NCI-H1105 (cell line): ENCODE measurements at places on chromosomes 3 and 15.

DNA sequence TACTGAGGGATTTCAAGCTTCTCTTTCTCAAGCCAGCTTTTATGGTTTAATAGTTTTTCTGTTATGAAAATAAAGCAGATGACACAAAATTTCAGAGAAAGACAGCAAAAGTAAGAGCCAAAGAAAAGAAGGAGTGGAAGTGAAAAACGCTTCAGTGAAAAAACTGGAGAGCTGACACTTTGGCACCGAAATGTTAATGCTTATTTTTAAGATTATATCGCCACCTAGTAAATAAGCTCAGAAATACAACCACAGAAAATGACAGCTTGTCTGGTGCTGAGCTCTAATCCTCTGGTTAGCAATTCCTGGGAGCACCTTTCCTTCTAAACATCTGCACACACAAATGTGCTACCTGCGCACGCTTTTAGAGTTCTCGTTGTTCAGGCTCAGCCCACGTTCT is 101.6 kb downstream of the ZPLD1 start:
- peak; percentile 44 for DNase-seq

DNA sequence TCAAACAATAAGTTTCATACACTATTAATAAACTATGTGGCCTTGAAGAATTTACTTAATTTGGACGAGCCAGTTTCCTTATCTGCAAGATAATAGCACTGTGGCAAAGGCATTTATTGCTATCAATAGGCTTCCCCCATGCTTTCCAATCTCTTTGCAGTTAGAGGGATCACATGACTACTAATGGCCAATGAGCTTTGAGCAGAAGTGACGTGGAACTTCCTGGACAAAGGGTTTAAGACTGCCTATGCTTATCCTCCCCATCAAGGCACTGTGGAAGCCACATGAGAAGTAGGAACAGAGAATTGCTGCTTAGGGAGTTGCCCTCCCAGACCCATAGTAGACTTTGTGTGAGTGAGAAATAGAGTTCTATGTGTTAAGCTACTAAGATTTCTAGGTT is 16.7 kb upstream of the ZMAT3 start:
- no peak for DNase-seq

DNA sequence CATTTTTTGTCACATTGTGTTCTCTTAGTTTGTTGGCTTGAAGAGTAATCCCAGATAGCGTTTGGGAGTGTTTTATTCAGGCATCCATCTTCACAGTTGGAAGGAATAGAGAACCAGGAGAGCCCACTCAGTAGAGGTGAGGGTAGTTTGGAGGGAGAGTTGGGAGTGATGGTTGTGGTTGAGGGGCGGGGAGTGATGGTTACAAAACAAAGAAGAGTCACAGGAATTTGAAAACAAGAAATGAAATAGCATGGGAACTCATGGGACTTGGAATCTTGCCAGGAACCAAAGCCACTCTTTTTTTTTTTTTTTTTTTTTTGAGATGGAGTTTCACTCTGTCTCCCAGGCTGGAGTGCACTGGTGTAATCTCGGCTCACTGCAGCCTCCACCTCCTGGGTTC is 36.3 kb downstream of the DUT start:
- no peak for DNase-seq

- no peak for DNase-seq
These were observed 59.0 kb downstream of the BDH1 start for GRCh38 chr3:197496746-197497125.

GRCh38 chr3:10524799-10525301 is 19.5 kb upstream of the ATP2B2 start:
- no peak for DNase-seq

GRCh38 chr15:79522656-79523055 is 90.5 kb downstream of the MINAR1 start:
- DNase-seq = no peak

DNA sequence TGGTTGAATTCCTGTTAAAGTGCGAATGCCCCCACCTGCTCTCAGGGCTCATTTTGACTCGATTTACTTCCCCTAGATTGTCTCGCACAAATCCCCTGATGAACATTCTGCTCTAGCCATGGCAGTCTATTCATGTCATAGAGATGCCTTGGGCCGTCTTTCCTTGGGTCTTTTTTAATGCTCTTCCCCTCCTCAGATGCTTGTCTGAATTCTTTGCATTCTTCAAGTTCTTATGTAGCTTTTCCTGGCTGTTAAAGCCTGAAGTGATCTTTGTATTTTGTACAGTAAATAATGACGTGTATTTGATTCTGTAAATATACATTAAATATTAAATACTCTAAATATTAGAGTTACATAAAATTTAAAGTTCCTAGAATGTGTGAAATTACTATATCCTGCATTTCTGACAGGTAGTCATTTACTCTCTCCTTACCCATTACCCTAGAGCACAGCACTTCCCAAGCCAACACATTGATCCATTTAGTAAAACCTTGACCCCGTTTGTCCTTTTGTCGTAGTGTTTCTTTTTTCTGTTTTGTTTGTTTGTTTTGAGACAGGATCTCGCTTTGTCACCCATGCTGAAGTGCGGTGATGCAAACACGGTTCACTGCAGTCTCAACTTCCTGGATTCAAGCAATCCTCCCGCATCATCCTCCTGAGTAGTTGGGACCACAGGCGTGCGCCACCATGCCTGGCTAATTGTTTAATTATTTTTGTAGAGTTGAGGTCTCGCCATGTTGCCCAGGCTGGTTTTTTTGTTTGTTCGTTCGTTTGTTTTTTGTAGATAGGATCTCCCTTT is 47.9 kb downstream of the YEATS2 start:
- no peak for DNase-seq

DNA sequence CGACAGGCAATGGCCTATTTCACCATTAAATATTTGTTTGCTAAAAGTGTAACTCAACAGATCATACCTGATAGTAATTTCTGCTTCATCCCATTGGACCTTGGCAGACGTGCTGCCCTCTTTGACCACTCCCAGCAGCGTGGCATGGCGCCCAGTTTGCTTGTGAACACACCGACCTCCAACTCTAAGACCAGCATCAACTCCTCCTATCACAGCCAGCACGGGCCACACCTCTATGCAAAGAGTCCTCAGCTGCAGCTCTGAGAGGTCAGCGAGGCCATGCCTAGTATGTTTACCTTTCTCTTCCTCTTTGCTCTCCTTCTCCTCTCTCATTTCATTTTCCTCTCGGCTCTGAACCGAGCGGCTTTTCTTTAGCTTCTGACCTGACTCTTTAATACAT is 80.6 kb downstream of the FBXL22 start:
- DNase-seq = no peak

DNA sequence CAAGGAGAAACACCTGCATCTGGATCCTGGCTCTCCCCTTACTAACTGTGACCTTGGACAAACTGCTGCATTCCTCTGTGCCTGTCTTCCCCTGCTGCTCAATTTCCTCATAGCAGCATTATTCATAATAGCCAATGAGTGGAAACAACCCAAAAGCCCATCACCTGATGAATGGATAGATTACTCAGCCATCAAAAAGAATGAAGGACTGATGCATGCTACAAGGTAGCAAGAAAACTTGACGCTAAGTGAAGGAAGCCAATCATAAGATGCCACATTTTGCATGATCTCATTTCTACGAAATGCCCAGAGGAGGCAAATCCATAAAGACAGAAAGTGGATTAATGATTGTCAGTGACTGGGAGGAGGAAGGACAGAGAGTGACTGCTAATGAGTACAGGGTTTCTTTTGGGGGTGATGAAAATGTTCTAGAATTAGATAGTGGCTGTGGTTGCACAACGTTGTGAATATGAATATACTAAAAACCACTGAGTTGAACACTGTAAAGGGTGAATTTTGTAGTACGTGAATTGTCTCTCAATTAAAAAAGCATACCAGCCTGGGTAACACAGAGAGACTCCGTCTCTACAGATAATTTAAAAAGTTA is 11.2 kb downstream of the IGDCC4 start:
- no peak for DNase-seq

GRCh38 chr3:170815340-170815739 is 54.7 kb downstream of the RPL22L1 start:
- peak; percentile 80 for DNase-seq

- no peak for DNase-seq
These were observed 30.2 kb upstream of the OR5K4 start for GRCh38 chr3:98323425-98323824.

GRCh38 chr3:177802151-177802900 is 605.0 kb upstream of the TBL1XR1 start:
- DNase-seq = peak; percentile 73

DNA sequence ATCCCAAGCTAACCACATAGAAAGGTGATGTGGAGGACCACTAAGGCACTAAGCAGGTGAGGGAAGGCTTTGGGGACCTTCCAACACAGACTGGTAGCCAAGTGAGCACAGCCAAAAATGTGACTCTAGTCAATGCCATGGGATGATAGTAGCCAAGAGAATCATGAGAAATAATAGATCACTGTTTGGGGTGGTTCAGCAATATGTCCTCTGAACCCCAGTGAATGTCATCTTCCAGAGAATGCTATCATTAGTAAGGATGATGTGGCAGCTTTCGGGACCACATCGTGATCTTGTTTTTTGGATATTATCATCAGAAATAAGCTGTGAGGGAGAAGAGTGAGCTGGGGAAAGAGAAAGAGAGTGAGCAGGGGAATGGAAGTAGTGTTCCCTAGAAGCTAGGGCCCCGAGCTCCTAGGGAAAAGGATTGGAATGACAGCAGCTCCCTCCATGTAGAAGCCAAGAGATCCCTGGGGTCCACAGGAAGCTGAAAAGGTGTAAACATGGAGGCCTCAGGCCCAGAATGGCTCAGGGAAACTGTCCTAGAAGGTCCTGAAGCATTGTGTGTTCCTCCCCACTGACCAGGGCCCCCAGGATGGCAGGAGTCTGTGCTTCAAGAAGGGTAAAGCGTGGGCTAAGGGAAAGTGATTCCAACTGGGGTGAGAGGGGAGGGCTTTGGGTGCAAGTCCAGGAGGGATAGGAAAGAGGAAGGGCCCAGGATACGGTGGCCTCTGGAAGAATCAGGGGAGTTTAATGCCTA is 56.6 kb upstream of the KLF13 start:
- DNase-seq = no peak

DNA sequence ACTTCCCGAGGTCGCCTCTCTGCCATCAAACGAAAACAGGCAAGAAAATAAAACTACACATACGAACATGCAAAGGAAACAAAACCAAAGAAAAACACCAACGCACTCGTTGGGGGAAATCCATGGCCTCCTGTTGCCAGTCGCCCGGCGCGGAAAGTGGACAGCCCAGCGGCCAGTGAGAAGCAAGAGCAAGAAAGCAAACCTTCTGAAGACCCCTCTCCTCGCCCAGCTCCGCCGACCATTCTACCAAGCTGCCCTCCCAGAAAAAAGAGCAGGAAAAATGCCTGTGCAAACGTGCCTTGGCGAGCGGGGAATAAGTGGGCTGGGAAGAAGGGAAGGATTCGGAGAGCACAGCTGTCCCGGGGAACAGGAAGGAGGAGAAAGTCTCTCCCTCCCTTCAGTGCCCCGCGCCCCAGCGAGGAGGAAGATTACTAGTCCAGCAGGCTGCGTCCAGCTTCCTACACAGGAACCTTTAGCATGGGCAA is 802 bp upstream of the NECTIN3 start:
- peak; percentile 56 for DNase-seq

DNA sequence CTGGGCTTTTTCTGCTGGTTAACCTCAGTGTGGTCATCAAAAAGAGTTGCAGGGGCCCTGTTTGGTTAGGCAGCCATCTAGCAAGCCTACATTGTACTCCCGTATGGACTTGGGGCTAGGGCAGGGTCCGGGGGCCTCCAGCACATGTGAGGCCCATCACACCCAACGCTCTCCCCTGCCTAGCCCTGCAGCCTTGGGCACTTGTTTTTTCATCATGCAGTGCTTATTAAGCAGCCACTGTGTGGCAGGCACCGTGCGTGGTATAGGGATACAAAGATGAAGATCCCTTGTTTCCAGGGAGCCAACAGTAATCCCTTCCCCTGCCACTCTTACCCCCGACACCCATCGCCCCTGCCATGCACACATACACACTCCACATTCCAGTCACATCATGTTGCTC is 14.2 kb downstream of the MRAS start:
- no peak for DNase-seq

GRCh38 chr3:177464392-177465256 is 267.3 kb upstream of the TBL1XR1 start:
- DNase-seq = no peak

DNA sequence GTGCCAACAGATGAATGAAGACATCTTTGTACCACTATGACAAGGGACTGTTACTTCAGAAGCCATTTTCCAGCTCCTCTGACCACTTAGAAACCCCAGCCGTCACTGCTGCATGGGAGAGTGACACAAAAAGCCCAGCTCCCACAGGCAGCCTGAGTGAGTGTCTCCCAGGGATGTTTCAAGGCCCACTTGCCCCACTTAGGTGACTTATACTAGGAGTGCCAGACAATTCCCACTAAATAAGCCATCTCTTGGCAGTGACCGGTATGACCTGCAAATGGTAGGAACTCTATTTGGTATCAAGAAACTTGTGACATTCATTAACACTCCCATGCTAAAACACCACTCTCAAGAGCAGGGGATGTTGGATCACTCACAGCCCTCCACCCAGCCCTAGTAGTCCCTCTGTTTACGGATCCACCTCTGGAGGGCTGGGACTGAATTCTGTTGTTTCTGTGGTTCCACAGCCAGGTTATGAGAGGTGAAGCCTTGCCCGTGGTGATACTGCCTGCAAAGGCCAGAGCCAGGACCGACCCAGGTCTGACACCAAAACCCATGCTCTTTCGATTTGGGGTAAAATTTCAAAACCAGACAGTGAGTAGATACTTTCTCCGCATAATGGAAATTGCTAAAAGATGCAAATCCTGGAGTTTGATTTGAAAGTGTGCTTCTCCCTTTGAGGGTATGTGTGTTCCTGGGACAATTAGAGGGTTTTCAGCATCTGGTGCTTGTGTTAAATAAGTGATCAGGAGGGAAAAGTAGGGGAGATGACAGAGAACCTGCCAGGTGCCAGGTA is 14.5 kb downstream of the RBP1 start:
- no peak for DNase-seq

DNA sequence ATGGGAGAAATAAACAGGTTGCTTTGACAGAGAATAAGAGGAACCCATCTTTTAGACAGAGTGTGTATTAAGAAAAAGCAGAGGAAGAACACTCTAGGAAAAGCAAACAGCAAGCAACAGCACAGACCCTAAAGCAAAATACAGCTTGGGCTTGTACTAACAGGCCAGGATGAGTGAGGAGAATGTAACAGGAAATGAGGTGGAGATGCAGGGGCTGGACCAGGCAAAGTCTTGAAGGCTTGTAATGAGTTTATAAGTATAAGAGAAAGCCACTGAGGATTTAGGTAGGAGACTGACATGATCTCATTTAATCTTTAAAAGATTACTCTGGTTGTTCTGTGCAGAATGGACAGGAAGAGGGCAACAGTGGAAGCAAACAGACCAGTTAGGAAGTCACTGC is 4.9 kb downstream of the UBR1 start:
- DNase-seq = no peak

- DNase-seq = no peak
These were observed 74.5 kb downstream of the CPNE4 start for GRCh38 chr3:131960324-131960723.

GRCh38 chr3:174541708-174542315 is 317.3 kb upstream of the NAALADL2 start:
- DNase-seq = no peak
